ENCODE measurements at places on chromosomes 3 and 15.

GRCh38 chr3:179768080-179768479 is 115.2 kb downstream of the USP13 start:
- DNase-seq: no peak

- no peak for DNase-seq
Observed at GRCh38 chr3:42664438-42664803, 10.9 kb downstream of the ZBTB47 start.

DNA sequence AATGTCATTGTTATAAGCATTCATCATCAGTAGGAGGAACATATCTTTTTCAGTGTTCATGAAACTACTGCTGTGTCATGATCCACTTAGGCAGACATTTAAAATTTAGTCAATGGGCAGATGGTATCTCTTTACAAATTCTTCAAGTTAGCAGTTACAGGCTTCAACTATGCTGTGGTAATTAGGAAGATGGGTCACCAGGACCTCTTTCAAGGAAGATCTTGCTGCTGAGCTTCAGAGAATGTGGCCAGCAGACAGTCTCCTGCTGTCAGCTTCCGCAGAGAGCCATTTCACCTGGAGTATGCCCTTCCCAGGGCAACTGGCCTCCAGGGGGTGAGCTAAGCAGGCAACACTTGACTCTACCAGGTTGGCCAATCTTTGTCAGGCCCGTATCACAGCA is 19.4 kb downstream of the IFT57 start:
- DNase-seq: no peak

GRCh38 chr3:190673148-190673547 is 159.3 kb downstream of the IL1RAP start:
- DNase-seq: no peak

DNA sequence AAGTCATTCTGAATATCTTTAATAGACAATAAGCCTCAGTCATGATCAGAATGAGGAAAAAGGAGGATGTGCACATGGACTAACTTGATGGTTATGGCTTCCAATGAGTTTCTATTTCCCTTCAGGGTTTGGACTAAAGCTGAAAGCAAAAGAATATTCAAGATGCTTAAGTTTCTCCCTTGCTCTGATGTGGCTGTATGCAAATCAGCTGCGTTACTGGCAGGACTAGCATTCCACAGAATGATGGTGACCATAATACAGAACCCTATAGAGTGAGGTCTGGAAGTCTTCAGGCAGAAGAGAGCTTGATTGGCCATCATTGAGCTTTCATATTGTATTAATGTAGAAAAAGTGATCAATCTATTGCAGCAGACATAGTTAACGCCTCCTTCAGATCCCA is 466.0 kb downstream of the NLGN1 start:
- no peak for DNase-seq

DNA sequence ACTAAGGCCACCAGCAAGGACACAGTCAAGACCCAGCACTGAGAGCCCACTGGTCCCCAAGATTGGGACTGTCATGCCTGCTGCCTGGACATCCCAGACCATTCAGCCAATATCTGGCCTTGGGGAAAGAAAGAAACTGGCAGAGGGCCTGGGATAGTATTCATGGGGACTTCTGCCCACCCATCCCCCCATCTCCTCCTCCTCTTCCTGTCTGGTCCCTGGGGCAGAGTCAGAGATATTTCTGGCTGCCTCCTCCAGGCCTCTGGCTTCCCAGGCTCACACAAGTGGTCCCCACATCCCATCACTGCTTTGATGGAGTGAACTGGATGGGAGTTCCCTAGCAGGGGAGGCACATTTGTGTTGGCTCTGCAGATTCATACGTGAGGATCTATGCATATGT is 4.2 kb upstream of the RASL12 start:
- DNase-seq: no peak

- no peak for DNase-seq
Observed at GRCh38 chr15:22839046-22839695, 705 bp downstream of the NIPA2 start.

DNA sequence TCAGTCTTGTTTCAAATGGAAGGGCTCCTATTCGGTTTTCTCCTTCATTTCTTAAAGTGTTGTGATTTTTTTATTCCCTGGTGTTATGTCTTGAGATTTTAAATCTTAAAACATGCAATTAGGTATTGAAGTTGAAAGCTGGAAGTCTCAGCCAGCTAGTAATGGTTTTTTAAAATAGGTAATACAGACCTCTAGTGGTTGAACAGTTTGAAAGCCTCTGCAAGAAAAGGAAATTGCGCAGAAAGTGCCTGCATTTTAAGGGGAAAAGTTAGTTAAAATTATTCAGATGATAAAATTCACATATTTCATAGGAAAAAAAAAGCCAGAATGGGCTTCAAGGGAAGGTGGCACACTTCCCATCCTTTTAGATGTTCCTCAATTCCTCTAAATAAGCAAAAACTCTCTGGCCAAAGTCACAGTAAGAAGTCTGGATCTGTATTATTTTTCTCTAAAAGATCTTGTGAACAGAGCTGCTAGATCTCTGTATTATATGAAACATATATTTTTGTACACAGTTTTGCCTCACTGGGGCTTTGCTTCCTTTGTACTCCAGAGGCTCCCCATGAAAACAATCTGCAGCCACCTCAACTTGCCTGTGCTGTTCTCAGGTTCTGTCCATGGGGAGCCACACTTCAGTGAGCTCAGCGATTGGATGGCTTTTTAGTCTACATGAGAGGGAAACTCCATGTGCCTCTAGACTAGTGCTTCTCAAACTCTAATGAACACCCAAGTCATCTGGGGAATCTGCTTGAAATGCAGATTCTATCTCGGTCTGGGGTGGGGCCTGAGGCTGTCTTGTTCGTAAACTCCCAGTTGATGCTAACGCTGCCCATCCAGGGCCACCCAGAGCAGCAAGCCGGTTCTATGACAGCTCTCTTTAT is 21.5 kb downstream of the AGTR1 start:
- no peak for DNase-seq

- DNase-seq: no peak
Observed at GRCh38 chr3:126064627-126065258, 19.2 kb downstream of the SLC41A3 start.

DNA sequence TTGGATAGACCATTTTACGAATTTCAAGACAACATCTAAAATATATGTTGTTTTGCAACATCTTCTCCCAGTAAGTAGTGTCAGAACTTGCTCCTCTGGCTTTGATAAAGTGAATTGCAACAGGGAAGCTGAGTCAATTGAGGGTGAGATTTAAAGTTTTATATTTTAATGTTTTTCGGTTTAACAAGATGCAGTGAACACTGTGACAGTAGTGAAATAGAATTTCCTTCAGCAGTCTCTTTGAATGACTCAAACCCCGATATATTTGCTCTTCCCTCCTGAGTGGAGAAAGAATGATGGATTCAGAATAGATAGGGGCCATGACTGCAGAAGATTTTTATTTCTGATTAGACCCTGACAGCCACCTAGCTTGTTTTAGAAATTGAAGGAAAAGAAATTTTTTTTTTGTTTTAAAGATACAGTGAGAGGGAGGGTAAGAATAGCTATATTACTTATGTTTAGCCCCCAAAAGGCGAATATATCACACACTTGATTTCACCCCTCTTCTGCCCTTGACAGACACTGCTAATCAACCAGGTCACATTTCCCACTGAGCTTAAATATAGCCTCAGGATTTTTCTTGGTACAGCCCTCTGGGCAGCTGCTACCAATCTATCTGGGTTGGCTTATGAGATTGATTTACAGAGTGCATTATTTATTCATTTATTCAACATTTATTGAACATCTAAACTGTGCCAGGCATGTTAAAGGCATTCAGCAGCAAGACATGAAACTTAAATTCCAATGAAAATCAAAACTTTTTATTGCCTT is 183.3 kb upstream of the ADAMTS9 start:
- DNase-seq: no peak

Measured in RWPE2 (cell line).